ENCODE measurements at places on chromosomes 11 and 22.

DNA sequence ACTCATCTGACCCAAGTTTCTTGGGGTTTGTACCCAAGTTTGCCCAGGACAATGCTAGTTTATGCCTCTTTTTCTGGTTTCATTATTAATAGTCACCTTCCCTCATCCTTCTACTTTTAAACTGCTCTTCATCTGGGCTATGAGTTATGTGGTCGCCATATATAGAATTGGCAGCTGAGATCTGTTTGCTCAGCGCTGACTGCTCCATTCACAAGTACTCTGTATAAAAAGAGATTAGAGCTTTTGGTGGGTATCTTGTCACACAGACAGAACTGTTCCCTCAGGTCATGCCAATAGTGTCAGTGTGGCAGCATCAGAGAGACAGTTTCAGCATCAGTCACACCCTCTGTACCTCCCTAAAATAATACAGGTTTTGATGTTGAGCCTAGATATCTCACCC lies 326.0 kb downstream of the RAB38 start:
- no peak for DNase-seq

DNA sequence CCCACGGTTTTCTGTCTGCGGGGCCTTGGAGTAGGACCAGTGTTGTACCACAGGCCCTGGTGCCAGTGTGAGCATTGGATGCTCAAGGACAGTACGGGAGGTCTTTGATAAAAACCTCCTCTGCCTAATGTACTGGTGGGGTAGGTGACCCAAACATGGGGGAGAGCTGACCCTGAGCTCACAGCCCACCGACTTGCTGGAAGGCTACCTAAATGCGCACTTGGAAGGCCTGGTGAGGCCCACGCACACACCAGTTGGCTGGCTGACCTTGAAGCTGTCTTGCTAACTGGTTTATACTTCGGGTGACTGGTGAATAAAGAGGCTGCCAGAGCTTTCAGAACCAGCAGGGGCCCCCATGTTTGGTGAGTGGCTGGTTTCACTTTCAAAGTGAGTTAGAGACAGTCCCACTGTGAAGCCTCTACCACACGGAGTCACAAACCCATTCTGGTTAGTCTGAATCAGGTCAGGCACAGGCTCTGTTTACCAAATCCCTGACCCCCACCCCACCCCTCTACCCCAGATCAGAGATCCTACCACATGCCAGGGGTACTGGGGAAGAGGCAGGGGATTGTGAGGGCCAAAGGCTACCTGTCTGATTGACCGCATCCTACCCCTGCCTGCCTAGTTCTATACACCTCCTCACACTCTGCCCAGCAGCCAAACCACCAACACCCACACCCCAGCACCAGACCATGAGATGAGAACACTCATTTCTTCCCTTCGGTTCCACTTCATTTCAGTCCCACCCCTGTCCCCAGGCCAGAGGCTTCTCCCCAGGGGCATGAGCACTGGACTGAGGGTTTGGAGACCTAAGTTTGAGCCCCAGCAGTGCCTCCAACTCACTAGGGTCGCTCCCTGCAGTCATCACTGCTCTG lies 12.7 kb upstream of the IL2RB start:
- DNase-seq, result peak; percentile 39

DNA sequence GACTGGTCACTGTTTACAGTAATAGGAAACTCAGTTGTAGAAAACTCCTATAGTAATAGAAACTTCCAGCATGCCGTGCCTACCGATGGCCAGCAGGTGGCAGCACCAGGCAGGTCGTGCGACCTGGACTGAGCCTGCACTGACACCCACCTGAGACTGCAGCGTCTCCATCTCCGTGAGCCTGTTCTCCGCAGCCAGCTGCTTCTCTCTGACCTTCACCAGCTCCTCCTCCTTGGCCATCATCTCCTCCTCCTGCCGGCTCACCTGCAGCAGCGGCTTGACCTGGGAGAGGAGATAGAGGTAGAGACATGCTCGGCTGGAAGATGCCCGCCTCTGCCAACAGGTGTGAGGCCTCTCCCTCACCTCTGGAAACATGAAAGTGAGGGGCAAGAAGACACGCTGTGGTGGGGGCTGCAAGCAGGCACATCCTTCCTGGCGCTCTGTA lies 48.5 kb downstream of the APOL1 start:
- DNase-seq, result peak; percentile 77

DNA sequence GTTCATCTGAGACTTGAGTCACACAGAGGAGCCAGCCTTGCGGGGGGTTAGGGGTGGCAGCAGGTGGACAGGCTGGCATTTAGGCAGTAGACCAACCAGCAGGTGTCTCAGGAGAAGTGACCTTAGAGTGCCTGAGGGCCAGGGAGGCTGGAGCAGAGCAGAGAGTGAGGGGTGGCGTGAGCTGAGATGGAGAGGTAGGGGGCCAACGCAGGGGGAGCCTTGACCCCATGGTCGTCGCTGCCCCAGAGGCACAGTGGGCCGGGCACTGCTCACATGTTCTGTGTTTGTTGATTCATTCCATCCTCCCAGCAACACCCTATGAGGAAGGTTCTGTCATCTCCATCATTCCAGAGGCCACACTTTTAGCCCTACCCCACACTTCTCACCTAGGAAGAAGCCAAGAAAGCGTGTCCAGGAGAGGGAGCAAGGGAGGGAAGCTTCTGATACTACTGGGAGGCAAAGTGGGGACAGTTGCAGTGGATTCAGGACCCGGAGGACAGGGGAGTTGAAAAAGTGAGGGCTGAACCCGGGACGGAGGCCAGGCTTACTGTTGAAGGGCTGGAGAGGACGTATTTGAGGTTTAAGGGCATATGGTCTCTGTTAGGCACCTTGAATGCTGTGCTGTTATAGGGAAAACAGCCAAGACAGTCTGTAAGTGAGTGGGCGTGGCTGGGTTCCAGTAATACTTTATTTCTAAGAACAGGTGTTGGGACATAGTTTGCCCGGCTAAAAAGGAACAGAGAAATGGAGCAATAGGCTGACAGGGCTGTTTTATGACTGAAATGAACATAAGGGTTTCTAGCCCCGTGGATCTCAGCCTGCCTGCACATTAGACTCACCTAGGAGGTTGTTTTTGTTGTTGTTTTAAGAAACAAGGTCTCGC lies 7.3 kb downstream of the SART1 start:
- DNase-seq, result no peak

DNA sequence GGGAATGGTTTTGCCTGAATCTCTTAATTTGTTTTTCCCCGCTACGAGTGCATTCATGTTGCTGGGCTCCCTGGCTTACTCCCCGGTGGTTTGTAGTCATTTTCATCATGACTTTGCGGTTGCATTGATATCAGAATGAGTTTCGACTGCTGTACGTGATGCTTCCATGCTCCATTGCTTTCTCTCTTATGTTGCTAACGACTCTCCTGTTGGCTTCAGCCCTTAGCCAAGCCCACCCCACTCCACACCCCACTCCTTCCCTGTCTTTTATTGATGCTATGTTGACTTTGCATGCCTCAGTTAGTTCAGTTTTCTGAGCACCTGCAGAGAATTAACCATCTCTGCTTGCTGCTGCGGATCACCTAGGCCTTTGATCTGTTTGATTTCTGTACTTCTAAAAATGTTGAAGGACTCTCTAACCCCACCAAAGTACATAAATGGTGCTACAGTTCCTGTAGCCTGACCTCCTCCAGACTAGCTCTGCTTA lies 65.3 kb downstream of the ARFGAP2 start:
- no peak for DNase-seq

GRCh38 chr11:94521684-94522083 lies 9.4 kb downstream of the C11orf97 start:
- DNase-seq, result no peak

All from stimulated activated CD4-positive, alpha-beta T cell treated with anti-CD3 and anti-CD28 coated beads, Interleukin-15, amount 100 ng/mL, for 1 hour (primary cell).